Activated CD8-positive, alpha-beta memory T cell treated with anti-CD3 and anti-CD28 coated beads for 24 hours (primary cell): ENCODE measurements at places on chromosomes 2 and 18.

GRCh38 chr2:102726128-102727087 lies 35.4 kb upstream of the TMEM182 start:
- no peak for DNase-seq

DNA sequence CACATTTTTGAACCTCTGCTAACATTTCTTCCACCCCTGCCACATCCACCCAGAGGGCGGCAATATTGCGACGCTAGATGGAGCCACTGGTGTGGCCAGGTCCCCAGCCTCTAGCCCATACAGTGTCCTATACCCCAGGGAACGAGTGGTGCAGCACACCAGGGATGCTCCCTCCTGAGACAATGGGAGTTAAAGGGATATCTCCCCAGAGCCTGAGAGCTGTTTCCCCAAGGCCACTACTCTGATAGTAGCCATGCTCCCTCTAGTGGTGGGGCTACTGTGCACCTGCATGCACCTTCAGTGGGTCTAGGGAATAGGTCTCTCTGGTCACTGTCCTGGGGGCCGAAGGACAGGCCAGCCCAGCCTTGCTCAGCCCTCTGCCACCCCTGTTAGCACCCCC lies 336.4 kb upstream of the FSHR start:
- DNase-seq = no peak

DNA sequence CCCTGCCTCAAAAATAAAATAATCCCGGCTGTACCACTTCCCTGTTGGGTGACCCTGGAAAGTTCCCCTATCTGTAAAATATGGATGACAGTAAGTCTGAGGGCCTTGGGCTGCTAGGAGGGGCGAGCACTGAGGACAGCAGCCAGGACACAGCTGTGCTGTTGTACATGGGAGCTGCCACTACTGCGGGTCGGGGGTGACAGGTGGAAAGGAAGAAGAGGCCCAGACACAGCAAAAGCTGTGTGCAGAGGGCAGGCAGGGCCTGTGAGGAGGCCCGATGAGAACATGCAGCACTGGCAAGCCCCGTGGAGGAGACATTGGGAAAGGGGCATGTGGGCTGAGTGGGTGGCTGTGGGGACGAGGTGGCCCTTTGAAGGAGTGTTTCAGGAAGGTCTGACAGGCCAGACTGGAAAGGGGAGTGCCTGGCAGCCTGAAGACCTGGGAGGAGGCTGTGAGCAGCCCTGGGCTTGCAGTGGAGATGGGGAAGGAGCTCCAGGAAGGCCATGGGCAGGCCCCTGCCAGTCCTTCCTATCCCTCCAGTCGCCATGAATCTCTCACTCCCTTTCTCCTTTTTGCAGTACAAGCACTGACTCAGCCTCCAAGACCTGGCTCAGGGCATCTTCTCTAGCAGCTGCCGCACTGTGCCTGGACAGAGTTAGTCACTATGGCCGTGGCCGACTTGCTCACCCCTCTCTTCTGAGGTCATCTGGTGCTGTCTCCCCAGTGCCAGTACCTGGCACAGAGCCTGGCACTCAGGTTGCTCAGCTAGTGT lies 28.9 kb upstream of the SEMA4C start:
- no peak for DNase-seq

GRCh38 chr18:70380915-70381896 lies 92.4 kb downstream of the SOCS6 start:
- DNase-seq = no peak

GRCh38 chr2:86592547-86593230 lies 29.4 kb upstream of the CHMP3 start:
- no peak for DNase-seq

GRCh38 chr2:213455316-213456008 lies 171.2 kb downstream of the SPAG16 start:
- no peak for DNase-seq

GRCh38 chr2:65566617-65567016 lies 134.2 kb upstream of the SPRED2 start:
- no peak for DNase-seq

- no peak for DNase-seq
Measured at GRCh38 chr2:160612266-160612856, 118.8 kb upstream of the RBMS1 start.

- no peak for DNase-seq
Measured at GRCh38 chr2:162731917-162732804, 106.4 kb downstream of the KCNH7 start.

- no peak for DNase-seq
Measured at GRCh38 chr2:165582409-165582808, 112.9 kb downstream of the CSRNP3 start.

GRCh38 chr2:1024981-1025380 lies 74.3 kb downstream of the SNTG2 start:
- DNase-seq = no peak

DNA sequence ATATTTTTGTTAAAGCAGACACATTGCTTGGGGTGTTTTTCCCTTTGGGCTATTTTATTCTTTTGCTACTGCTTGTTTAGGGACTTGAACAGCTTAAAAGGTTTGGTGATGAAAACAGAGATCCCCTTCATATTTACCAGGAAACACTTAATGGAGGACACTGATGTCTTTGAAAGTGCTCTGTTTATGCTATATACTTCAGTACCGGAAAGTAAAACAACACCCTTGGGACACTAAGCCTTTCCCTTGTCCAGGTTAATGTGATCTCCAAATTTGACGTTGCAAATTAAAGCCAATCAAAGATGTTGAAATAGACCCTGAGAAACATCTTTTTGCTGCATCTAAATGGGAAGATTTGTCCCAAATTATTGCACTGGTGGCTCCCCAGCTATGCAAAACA lies 564.6 kb upstream of the PKDCC start:
- no peak for DNase-seq

DNA sequence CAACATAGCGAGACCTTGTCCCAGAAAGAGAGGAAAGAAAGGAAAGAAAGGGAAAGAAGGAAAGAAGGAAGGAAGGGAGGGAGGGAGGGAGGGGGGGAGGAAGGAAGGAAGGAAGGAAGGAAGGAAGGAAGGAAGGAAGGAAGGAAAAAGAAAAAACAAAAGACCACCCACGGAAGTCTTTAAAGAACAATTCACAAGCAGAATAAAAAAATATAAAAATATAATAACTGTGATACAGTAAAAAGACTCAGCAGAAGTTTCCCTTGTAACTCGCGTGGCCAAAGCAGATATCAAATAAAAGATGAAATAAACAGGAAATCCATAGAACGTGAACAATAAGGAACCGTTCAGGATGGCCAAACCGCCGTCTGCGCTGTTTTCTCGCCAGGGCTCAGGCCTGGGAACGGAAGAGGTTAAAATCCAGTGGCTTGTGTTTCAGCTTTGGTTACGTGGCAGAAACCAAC lies 1.2 kb upstream of the SLC1A4 start:
- DNase-seq = no peak

DNA sequence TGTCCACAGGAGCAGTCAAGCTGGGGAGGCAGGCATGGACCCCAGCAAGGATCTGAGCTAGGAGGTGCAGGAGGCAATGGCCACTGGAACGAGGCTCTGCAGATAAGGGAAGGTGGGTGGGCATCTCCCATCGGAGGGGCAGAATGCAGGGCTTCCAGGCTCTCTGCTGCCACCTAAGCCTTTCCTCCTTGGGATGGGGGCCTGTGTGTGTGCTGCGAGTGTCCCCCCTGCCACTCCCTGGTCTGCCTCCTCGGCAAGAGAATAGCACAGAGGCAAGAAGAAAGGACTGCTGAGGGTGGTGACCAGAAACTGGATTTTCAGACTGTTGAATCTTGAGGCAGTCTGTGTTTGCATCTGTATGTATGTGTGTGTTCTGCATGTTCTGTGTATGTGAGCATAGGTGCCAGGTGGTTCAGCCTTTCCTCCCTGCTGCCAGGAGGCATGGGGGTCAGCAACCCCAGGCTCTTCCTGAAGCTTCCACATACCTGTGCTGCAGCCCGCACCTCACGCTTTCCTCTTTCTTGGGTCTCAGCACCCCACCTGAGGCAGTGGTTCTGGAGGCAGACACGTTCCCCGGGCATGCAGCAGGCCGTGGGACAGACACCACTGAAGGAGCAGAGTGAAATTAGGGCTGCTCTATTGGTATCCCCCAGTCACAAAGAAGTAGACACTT lies 86.7 kb downstream of the EPAS1 start:
- peak; percentile 35 for DNase-seq

GRCh38 chr2:149732001-149732685 lies 144.6 kb upstream of the MMADHC start:
- no peak for DNase-seq

DNA sequence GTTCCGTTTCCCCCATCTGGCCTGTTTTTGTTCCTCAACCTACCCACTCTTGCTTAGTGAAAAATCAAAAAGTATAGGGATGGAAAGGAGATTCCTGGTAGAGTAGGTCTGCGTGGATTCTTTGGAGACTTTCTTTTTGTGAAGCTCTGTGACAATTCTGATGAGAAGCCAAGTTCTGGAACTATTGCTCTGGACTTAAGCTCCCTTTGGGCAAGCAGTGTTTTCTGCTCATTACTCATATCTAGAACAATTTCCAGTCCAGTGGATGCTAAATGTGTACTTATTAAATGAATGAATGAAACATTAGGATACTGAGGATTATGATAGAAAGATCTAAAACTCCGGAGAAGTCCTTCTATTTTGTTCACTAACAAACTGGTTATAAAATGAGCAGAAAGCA lies 76.5 kb downstream of the SOCS6 start:
- DNase-seq = no peak

DNA sequence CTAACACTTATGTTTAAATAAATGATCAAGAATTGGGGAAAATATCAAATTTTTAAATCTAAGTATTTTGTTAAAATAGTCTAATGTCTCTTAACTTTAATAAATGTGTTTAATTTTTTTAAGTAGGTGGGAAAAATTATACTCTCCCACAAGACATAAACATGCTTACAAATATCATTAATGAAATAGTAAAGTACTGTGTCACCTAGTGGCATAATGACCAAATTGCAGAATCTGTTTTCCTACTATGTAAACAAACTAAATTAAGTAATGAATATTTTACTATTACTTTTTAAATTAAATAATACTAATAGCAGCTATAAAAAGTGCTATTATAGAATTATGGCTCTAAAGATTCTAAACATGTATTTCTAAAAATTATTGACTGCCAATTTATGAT lies 52.0 kb upstream of the CHAC2 start:
- no peak for DNase-seq

GRCh38 chr18:12990641-12990966 lies 558 bp upstream of the CEP192 start:
- no peak for DNase-seq

- DNase-seq = no peak
Measured at GRCh38 chr18:3329471-3329870, 67.5 kb downstream of the MYL12B start.

- no peak for DNase-seq
Measured at GRCh38 chr2:15720561-15721307, 129.1 kb downstream of the DDX1 start.

DNA sequence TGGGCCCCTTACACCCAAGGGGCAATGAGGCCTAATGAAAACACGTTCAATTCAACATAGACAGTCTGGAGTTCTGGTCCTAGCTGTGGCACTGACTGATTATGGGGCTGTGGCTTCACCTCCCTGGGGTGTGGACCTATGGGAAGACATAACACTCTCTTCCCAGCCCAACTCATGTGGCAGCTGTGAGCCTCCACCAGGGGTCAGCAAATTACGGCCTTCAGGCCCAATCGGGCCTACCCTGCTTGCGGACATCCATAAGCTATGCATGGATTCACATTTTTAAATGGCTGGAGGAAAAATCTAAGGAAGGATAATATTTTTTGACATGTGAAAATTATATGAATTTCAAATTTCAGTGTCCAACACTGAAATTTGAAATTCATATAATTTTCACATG lies 101.3 kb downstream of the LOXHD1 start:
- DNase-seq = no peak

DNA sequence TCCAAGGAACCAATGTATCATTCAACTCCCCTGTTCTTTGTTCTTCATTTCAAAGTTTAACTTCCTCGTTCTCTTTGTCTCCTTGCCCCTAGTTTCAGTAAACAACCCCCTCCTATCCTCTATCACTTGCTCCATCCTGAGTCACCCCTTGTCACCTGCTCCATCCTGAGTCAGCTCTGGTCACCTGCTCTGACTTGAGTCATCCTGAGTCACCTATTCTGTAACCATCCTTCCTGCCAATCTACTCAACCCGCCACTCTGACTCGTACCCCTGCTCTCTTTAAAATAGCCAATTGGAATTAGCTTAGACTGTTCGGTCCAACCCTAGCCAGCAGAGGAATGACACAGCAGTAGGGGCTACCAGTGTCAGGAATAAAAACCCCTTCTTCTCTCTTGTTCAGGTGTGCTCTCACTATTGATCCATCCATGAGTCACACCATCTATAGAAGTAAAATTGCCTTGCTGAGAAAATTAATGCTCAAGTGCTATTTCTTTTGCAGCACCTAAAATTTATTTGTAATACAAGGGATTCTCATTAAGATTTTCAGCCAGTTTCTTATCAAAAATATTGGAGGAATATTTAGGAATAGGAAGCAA lies 326.8 kb downstream of the AKAIN1 start:
- no peak for DNase-seq

GRCh38 chr18:754656-755055 lies 42.2 kb upstream of the ENOSF1 start:
- DNase-seq = no peak

DNA sequence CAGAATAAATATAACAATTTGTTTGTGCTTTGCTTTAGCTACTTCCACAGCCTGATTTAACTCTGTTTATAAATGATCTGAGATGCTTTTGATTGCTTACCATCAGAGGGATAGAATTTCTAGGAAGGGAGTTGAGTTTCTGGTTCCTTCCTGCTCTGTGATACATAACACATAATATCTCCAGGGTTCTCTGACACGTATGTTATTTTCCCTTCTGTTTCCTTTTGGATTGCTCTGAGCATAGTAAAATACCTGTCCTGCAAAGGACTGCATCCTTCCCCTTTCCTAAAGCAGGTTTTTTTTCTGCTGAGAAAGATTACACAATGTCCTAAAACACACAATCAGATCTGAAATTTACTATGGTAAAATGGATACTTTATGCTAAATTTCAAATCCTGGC lies 76.1 kb downstream of the CABYR start:
- DNase-seq = no peak

GRCh38 chr2:120767486-120768005 lies 31.9 kb downstream of the GLI2 start:
- DNase-seq = no peak

GRCh38 chr18:3479978-3480509 lies 30.1 kb downstream of the TGIF1 start:
- DNase-seq = peak; percentile 40

DNA sequence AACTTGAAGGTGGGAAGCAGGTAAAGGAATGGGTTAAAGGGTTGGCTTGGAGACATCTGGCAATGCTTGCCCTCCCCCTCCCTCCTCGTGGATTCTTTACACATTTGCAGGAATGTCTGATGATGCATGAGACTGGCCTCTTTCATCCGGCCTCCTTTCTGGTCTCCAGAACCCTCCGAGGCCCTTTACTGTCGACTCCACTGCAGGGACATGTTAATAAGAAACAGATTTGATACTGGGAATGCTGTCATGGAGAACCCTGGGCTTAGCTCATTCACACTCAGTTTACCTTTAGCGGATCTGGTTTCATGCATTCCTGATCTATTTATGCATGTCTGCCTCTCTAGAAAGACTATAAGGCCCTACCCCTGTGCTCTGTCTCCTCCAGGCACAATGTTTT lies 238.7 kb downstream of the TGIF1 start:
- DNase-seq = no peak

- DNase-seq = no peak
Measured at GRCh38 chr18:59846814-59847490, 52.8 kb upstream of the PMAIP1 start.

GRCh38 chr2:45759310-45759851 lies 107.9 kb downstream of the PRKCE start:
- no peak for DNase-seq

GRCh38 chr2:99545604-99546003 lies 55.8 kb upstream of the REV1 start:
- DNase-seq = no peak
